ENCODE measurements at places on chromosomes 4 and X. TPM values are rescaled to one million over a fixed set of nuclear protein-coding genes. Genes with fewer than 3 reads are reported as not detected.

- DNase-seq, result no peak
Measured at GRCh38 chr4:169147191-169147590, 123.6 kb downstream of the SH3RF1 start.

The EIF1AX gene
- 81.7 TPM for total RNA-seq

The UGT2B10 gene
- not detected for total RNA-seq

DNA sequence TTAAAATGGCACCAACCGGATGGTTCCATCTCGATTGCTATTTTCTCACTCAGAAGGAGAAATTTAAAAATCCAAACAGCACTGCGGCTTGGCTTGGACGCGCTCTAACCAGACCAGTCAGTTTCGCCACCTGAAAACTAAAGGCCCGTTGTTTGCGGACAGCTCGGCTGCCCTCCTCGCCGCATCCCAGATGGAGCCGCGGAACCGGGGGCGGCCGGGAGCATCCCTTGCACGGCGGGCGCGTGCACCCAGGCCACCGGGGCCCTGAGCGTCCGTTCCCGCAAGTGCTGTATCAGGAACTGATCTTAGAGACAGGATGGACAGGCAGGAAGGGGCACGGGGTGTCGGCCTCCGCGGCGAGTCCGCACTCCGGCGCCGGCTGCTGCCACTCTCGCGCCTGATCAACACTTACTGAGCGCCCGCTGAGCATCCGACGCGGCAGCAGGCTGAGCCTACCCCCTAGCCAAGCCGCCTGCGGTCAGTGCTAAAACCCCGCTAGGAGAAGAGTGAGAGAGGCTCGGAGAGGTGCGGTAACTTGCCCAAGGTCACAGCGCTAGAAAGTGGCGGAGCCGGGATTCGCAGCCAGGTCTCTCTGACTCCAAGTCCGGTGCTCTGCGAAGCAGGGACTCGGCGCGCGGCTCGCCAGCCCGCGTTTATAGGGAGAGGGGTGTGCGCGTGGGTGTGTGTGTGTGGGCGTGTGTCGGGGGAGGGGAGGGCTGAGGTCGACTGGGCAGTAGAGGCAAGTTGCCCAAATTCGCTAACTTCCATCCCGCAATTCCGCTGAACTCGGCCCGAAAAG lies at the start of gene CITED1:
CITED1 (minus strand) TSS at position 629 of the 799 bp plus-strand sequence. CDS start 3,045 bp downstream, outside the sequence.
- DNase-seq, result peak; percentile 30

The MAGEC1 gene
- total RNA-seq, result not detected
